ENCODE measurements at places on chromosomes 12 and 14.
A peak's percentile ranks its signal among the peaks of the same experiment; 100 is the strongest.

DNA sequence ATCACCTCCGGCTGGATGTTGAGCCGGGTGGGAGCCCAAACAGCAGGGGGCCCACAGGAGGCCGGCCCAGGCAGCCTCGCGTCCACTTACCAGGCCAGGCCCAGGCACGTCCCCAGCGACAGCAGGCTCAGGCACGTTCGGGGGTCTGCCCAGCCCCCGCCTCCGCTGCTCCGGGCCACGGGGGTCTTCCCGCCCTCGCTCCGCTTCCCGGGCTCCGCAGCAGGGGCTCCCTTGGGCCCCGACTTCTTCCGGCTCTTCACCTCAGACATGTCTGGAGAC lies 216 bp downstream of the IKBIP start:
- no peak for DNase-seq

DNA sequence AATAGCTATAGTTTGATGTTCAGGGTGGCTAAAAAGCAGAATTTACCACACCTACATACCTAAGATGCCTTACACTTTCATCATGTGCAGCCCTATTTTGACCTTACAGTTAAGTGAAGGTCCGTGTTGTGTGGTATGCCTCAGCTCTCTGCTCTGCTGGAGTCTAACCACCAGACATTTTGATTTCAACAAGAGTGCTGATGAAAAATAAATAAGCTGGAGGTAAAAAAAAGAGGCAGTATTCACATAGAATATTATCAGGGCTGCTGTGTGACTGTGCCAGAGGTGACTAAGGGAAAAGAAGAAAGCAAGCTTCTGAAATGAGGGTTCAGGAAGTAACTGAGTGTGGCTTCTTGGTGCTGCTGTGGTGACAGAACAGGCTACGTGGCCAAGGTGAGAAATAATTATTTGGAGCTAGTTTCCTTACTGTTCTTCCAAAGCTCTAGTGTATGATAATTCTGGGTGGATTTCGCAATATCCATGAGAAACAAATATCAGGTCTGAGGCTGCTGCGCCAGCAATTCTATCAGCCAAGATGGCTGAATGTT lies 188.8 kb downstream of the STXBP6 start:
- no peak for DNase-seq

- peak; percentile 42 for DNase-seq
Measured at GRCh38 chr14:63650256-63650952, 8.7 kb upstream of the WDR89 start.

- DNase-seq: no peak
Measured at GRCh38 chr14:33063521-33063920, 124.8 kb downstream of the NPAS3 start.

DNA sequence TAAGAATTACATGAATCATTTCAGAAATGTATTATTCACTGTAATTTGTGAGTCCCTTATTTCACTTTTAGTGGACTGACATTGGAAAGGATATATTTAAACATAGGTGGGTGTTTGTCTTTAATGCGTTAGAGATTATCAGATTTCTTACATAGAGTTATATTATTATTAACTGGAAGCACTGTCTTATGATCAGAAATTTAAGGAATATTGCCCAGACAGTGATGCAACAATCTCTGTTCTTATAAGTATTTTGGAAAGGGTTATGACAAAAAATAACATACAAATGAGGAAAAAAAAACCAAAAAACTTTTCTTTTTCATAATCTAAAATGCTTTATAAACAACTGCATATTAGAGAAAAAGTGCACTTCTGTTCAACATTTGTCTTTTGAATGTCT lies 836.6 kb downstream of the SLC6A15 start:
- no peak for DNase-seq

DNA sequence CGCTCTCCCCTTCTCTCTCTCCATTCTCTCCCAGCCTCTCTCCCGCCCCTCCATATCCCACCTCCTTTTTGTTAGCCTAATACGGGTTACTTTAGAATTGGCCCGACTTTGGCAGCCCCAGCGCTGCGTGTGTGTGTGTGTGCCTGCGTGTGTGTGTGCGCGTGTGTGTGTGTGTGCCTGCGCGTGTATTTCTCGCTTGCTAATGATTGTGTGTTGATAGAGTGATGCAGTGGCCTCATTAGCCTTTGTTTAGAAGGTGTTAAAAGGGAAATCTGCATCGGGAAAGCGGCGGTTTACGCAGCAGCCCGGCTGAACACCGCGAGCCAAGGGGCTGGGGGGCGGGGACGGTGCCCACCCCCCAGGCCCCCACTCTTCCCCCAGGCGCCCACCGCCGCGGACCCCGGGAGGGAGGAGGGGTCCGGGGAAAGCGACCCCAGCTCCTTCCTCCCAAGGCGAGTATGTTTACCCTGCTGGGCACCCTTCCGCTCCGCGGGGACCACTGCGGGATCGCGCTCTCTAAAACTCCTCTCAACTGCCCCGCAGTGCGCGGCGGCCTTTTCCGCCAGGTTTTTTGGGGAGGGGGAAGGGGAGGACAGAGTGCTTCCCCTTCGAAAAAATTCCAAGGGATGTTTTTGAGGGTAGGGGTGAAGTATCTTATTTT lies 6.8 kb upstream of the LHX5 start:
- no peak for DNase-seq

DNA sequence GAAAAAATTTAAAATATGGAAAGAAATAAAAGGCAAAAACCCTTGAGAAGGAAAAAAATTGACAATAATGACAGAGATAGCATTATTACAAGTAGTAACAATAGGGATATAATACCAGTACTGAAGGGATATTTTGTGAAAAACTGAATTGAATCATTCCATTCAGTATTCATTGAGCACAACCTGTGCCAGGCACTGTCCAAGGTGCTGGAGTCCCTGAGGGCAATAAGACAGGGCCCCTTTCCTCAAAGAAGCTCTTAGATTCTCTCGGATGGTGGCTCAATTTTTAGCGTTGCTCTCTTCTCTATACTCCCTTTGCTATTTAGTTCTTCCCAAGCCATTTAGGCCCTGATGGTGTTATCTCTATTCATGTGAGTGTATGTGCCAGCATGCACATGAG lies 34.3 kb upstream of the GAS2L3 start:
- DNase-seq: peak; percentile 22

- DNase-seq: peak; percentile 23
Measured at GRCh38 chr14:100369019-100369418, 45.9 kb downstream of the SLC25A47 start.

- no peak for DNase-seq
Measured at GRCh38 chr14:96627811-96628775, 125.9 kb downstream of the PAPOLA start.

GRCh38 chr12:130577351-130577750 lies 138.7 kb downstream of the RIMBP2 start:
- DNase-seq: no peak

GRCh38 chr14:97532052-97532451 lies 734.9 kb downstream of the VRK1 start:
- DNase-seq: no peak

GRCh38 chr12:132209619-132210222 lies 65.5 kb downstream of the NOC4L start:
- no peak for DNase-seq

GRCh38 chr12:87216436-87216835 lies 812.8 kb downstream of the C12orf50 start:
- DNase-seq: no peak

DNA sequence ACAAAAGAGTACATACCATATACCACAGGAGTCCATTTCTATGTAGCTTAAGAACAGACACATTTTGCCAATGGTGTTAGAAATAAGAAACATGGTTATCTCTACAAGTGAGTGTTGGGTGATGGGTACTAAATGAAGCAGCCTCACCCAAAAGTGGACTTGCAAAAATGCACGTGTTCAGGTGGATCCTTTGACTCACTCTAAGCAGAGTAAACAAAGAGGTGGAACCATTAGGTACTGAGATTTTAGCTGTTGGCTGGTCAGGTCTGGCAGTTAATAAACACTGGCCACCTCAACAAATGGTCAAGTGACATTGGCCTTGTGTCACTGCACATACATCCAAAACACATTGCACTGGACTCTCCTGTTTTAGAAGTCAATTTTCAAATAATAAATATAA lies 27.6 kb downstream of the EVL start:
- DNase-seq: no peak

DNA sequence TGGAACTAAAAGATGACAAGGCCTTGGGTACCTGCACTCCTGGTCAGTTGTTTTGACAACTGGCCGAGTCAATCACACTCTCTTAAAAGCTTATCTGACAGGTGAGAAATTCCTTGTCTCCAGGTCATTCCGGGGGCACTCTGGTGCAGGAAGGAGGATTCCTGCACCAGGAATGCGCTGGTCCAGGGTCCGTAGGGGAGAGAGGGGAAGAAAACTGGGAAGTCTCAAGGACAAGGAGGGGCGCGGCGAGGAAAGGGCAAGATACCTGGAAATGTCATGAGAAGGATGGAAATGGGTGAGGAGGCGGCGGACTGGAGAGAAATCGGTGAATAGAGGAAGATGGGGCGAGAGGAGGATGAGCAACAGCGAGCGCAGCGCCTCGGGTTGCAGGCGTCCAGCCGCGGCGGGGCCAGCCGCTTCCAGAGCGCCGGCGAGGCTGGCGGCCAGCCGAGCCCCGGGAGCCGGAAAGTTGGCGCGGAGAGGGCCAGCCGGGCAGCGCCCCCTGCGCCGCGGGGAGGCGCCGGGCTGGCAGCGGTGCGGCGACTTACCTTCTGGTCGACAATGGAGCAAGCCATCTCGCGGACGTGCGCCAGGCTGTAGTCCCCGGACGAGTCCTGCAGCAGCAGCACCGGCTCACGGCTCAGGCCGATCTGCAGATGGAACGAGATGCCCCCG lies 809 bp downstream of the PRKD1 start:
- DNase-seq: peak; percentile 8

DNA sequence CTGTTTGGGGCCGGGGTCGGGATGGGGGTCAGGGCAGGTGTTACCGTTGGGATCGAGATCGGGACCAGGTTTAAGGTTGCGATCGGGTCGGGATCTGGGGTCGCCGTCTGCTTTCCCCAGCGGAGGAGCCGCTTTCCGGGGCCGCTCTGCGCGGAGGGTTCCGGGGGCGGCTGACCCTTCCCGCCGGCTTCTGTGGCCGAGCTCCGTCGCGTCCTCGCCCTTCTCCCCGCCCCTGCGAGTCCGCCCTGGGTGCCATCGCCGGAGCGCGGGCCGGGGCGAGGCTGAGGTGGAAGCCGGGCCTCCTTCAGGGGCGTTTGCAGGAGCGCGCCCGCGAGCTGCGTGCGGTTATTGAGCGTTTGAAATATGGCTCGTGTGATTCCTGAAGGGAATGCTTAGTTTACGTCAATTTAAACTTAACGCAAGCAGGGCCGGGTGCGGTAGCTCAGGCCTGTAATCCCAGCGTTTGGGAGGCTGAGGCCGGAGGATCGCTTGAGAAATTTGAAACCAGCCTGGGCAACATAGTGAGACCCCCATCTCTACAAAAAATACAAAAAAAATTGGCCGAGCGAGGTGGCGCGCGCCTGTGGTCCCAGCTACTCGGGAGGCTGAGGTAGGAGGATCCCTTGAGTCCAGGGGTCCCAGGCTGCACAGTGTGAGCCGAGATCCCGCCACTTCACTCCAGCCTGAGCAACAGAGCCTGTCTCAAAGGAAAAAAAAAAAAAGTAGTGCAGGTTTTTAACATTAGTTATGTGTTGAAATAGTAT lies 620 bp downstream of the PGAM5 start:
- peak; percentile 44 for DNase-seq

DNA sequence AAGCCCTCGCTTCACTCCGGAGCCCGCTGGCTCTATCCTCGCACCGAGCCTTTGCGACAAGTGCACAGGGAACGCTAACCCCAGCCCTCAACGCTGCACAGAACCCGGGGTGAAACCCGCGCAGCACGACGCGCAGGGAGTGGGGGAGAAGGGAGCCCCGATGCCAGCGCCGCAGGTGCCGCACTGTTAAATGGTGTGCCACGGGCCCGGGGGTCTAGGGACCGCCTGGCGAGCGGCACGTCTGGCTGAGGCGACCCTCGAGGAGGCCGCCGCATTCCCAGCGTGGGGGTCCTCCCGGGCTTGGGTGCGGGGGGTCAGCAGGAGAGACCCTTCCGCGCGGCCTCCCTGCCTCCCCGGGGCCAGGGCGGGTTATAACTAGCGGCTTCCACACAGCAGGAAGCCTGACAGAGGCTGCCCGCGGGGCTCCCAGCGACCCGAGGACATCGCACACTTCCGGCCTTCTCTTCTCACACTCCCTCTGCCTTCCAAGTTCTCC lies 23.8 kb upstream of the LRTM2 start:
- DNase-seq: peak; percentile 68

GRCh38 chr14:102717276-102717675 lies 60.0 kb upstream of the TRAF3 start:
- DNase-seq: no peak

GRCh38 chr12:29428633-29429032 lies 47.7 kb upstream of the ERGIC2 start:
- DNase-seq: no peak

GRCh38 chr12:752695-753610 lies 574 bp downstream of the WNK1 start:
- DNase-seq: peak; percentile 58

DNA sequence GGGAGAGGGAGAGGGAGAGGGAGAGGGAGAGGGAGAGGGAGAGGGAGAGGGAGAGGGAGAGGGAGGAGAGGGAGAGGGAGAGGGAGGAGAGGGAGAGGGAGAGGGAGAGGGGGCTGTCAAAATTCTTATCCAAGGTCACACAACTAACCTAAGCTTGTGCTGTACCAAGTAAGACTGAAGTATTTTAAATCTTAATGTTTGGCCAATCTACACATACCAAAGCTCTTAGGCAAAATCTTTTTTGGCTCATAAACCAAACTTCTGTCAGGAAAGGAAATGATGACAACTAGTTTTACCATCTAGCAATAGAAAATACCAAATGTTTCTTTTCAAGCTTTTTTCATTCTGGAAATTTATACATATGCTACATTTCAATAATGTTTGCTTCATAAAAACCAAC lies 33.8 kb downstream of the CCDC38 start:
- DNase-seq: no peak

GRCh38 chr12:84135586-84136279 lies 776.9 kb downstream of the SLC6A15 start:
- no peak for DNase-seq

GRCh38 chr12:103877934-103878510 lies 37.0 kb upstream of the NT5DC3 start:
- peak; percentile 68 for DNase-seq

GRCh38 chr14:28759653-28760313 lies 6.8 kb upstream of the FOXG1 start:
- DNase-seq: no peak

GRCh38 chr12:998020-998874 lies 7.2 kb downstream of the ERC1 start:
- no peak for DNase-seq

DNA sequence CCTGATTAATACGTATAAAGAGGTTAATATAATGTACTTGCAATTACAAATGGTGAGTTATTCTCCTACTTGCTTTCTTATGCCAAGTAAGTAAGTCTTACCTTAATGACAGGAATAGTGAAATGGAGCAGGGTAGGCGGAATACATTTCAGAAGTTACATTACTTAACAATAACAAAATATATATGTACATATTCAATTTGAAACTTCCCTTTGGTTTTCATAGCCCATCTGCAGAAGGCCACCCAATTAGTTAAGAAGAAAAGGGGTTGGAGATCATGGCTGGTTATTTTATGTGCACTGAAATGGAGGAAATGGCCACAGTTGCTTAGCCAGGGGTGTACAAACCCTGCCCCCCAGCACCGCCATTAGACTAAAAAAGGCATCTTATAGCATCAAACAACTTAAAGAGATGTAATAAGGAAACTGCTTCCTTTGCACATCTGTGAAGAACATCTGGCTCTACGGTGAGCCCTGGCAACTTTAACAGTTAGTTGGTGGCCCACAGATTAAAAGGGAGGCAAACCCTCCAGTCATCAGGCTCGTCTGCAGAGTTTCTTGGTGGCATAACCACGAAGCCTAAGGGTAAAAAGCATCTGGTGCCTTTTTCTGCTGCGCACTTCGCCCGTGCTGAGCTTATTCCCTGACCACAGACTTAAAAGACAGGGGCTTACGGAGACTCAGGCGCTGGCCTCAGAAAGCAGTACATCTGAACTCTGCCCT lies 38.8 kb upstream of the DACT1 start:
- no peak for DNase-seq
